ENCODE measurements at places on chromosomes 11 and 22. TPM values are rescaled to one million over a fixed set of nuclear protein-coding genes. Genes with fewer than 3 reads are reported as not detected.

Gene PIH1D2
- total RNA-seq: 7.2 TPM

Gene INSC
- 0.23 TPM for total RNA-seq

Gene APOL5
- total RNA-seq: not detected

Gene YPEL1
- total RNA-seq: 48.4 TPM

Gene CASP4
- total RNA-seq: 4.2 TPM

All from diencephalon (tissue), 1 donor.